H54 (cell line): ENCODE measurements at places on chromosomes 3 and 15.

DNA sequence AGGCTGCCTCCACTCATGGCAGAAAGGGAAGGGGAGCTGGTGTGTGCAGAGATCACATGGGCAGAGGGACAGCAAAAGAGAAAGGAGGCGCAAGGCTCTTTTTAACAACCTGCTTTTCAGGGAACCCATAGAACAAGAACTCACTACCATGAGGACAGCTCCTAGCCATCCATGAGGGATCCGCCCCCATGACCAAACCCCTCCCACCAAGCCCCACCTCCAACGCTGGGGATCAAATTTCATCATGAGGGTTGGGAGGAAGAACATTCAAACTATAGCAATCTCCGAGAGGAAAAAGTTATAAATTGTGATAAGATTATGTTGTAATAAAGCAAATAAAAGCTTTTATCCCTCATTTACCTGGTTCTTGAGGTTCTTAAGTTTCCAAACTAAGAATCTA is 84.7 kb upstream of the LMCD1 start:
- DNase-seq: no peak

GRCh38 chr3:151256749-151257148 is 21.6 kb downstream of the P2RY14 start:
- DNase-seq: no peak

GRCh38 chr3:77222701-77223100 is 182.8 kb downstream of the ROBO2 start:
- no peak for DNase-seq

DNA sequence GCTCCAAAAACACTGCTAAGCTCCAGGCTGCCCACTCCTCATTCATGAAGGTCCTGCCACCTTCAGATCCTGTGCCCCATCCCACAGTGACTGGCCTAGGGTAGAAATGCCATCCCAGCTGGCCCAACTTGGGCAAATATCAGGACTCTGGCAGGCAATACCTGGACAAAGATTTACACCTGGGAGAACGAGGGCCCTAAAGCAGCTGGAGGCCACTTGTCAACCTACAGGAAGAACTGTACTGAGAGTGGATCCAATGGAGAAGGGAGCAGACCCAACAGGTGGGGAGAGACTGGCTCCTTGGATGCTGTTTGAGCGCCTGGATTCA is 57.1 kb upstream of the GATA2 start:
- no peak for DNase-seq

GRCh38 chr3:8538913-8539312 is 37.3 kb downstream of the LMCD1 start:
- DNase-seq: no peak

GRCh38 chr3:45861043-45861719 is 19.3 kb upstream of the LZTFL1 start:
- DNase-seq: no peak

DNA sequence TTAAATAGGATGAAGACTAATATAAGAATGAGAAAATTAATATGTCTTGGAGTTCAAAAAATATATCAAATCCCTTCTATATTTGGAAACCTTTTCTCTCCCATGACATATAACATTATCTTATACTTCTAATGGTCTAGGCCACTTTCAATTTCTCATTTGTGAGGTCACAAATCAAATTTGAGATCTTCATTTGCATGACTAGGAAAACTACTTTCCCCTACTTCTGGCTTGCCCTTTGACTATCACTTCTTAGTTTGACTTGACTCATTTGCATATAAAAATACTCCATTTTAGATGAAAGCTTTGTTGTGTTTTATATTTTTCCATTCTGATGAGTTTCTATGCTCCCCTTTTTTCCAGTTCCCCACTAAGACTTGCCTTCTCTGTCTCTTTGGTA is 598.6 kb upstream of the TBL1XR1 start:
- no peak for DNase-seq

GRCh38 chr15:93553167-93553935 is 464.3 kb upstream of the RGMA start:
- DNase-seq: no peak

- no peak for DNase-seq
Measured at GRCh38 chr3:161393803-161394202, 22.5 kb upstream of the SPTSSB start.

DNA sequence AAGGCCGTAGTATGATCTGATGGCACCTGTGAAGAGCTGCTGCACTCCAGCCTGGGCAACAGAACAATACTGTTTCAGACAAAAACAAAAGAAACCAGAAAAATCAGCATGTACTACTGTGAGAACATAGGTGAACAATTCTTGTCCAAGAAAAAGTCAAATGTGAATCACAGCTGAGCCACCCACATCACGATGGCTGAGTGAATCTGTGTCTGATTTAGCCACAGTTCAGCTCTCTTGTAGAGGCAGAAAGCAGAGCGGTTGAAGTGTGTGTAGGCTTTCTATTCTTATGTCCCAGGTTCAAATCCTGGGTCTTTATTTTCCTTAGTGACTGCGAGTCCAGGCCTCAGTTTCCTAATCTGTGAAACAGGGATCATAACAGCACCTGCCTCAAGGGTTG is 4.4 kb upstream of the FURIN start:
- no peak for DNase-seq

- no peak for DNase-seq
Measured at GRCh38 chr3:21592828-21593227, 158.2 kb downstream of the ZNF385D start.

DNA sequence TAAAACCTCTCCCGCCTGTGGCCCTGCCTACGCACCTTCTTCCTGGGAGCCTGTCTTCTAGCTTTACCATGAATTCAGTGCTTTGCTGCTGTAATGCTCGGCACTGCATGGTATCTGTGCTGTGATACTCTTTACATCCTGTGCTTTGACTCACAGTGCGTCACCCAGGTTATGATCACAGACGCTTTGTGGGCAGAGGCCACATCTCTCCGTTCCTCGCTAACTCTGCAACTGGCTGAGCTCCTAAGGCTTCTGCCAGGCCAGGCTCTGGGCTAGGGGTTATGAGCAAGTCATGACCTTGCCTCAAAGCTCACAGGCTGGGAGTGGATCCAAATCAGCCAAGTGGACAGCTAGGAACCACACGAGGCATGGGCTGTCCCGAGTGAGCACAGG is 23.2 kb downstream of the SPTBN5 start:
- DNase-seq: peak; percentile 97

- peak; percentile 68 for DNase-seq
Measured at GRCh38 chr3:189961522-189962161, 159.1 kb downstream of the P3H2 start.

DNA sequence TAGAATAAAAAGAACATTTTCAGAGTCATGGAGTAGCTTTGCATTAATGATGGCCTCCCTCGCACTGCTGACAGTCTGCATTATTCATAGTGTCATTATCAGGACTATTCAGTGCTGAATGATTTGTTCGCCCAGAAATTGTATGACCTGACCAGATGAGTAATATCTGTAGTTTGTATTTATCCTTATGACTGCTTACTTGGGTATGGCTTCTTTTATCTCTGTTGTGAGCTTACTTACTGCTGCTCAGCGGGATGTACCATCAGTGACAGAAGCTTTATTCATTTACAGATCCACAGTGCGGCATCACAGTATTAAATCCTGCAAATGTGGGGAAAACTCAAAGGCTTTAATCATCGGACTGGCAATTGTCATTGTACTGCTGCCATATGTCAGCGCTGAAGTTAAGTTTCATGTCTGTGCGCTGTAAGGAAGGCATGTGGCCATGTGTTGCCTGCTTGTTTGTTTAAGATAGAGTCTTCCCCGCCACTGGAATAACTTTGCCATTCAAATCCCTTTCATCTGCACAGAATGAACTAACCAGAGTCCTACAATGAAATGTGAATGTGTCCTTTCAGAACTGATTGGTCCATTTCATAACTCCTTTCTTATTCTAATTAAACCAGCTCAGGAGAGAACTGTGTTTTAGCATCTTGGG is 262.2 kb downstream of the CHL1 start:
- DNase-seq: no peak

- DNase-seq: no peak
Measured at GRCh38 chr3:10962481-10963036, 30.0 kb upstream of the SLC6A1 start.

DNA sequence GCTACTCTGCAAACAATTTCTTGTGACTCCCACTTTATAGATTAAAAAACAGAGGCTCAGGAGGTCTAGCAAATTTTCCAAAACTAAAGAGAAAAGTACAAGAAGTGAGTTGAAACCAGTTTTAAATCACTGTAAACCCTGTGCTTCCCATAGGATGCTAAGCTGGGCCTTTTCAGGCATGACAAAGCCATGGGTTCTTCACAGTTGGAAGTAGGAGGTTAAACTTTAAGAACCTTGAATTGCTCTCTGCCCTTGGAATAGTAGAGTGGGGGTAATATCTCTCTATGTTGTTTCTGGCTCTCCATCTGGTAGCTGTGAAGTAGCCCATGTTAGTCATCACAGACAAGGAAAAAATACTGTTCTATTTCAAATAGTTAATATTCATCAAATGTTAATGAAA is 193.6 kb upstream of the SATB1 start:
- no peak for DNase-seq

- DNase-seq: no peak
Measured at GRCh38 chr15:64824929-64825430, 467 bp downstream of the PIF1 start.

- no peak for DNase-seq
Measured at GRCh38 chr15:41483519-41483918, 10.2 kb upstream of the ITPKA start.

DNA sequence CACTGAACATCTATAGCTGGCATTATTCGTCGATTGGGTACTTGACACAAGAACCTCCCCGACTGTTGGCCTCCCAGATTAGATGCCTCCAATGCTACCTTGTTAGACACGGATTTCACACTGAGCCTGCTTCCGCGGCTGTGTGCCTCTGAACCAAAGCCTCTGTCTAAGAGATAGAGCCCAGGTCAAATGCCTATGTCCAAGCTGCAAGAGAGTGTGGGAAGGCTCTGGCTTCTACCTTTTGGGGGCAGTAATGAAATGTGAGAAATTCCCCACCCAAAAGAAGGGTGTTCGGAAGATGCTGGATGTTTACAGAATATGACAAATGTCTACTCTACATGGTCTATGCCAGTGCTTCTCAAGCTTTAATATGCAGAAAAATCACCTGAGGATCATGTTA is 2.0 kb upstream of the RPUSD2 start:
- no peak for DNase-seq

DNA sequence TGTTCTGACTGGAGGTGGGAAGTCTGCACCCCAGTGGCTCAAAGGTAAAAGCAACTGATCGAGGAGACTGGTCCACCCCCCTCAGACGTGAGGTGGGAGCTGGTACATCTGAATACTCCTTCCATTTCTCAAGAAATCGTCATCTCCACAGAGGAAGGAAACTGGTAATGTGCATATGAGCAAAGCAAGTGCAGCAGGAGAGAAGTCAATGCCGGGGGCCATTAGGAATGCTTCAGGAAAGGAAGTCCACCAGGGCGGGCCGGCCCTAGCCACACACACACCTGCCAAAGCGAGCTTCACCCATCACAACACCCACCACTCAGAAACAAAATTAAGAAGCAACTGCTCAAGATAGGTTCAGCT is 8.5 kb downstream of the TBC1D2B start:
- DNase-seq: no peak

- DNase-seq: no peak
Measured at GRCh38 chr3:127689266-127689860, 16.6 kb downstream of the ABTB1 start.

GRCh38 chr3:165195241-165195639 is 944 bp downstream of the SLITRK3 start:
- no peak for DNase-seq

- DNase-seq: no peak
Measured at GRCh38 chr3:12143949-12144504, 14.7 kb downstream of the TIMP4 start.

GRCh38 chr3:45677033-45677446 is 12.2 kb upstream of the SACM1L start:
- no peak for DNase-seq

DNA sequence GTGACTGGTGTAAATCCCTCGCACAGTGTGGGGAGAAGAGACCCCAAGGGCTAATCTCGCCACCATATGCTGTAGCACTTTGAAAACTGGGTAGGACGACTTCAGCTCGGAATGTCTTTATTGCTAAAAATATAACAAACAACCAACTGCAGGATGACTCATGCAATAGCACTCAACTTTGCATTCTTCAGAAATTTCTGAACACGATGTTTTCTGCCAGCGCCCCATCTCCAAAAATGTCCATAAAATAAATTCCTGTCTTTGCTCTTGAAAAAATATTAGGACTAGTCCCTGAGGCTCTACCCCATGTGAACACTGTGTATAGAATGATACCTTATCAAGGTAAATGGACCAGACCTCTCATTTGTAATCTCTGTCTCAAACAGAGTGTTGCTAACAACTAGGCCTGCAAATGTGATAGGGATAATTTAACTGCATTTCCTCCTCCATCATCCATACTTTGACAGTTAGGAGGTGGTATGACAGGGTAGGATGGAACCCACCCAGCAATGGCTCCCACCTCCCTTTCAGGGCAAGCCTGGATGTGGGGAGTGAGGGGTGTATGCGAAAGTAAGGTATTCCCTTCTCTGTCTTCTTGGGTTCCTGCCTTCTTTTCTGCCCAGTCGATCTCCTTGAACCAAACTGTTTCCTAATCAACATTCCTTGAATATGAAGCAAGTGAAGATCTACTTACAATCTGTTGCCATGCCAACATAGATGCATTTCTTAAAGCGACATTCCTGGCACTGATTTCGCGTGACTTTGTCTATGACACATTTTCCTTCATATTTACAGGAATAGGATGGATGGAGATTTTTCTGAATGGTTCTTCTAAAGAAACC is 201.1 kb downstream of the NR1D2 start:
- DNase-seq: peak; percentile 40
